Stimulated activated CD4-positive, alpha-beta T cell treated with anti-CD3 and anti-CD28 coated beads, Interleukin-4, amount 100 ng/mL, for 4 hours (primary cell): ENCODE measurements at places on chromosomes 6 and 20.

DNA sequence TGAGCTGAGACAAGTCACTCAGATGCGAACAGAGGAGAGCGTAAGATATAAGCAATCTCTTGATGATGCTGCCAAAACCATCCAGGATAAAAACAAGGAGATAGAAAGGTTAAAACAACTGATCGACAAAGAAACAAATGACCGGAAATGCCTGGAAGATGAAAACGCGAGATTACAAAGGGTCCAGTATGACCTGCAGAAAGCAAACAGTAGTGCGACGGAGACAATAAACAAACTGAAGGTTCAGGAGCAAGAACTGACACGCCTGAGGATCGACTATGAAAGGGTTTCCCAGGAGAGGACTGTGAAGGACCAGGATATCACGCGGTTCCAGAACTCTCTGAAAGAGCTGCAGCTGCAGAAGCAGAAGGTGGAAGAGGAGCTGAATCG lies 9.5 kb upstream of the SNRNP48 start:
- no peak for DNase-seq

DNA sequence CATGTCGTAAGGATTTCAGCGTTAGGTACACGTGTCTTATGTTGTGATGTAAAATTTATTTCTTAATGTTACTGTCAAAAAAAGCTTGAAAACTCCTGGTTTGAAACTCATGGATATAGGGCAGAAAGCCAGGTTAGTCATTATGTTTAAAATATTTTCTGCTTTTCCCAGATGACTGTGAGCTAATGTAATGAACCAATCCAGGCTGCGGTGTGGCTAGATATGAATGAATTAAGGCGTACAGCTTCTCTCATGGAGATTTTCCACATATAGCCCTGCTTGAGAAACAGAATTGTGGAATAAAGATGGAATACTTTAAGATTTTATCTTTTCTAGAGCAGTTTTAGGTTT lies 80.3 kb upstream of the STMND1 start:
- DNase-seq, result no peak

- no peak for DNase-seq
These were observed 12.4 kb downstream of the DAAM2 start for GRCh38 chr6:39804466-39805065.

DNA sequence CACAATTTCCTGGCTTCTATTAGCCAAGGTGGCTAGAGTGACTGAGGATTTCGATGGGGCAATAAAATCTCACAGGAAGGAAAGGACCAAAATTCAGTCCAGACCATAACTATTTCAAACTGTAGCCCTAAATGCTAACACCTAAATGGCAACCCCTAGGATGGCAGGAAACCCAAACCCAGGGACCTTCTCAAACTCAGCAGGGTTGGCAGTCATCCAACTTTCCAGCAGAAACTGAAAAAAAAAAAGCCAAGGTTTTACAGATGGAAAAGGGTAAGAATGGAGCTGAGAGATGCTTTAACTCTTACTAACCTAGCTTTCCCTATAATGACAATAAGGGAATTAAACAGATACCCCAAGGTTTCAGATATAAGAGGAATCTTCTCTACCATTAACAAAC lies 10.5 kb downstream of the IBTK start:
- no peak for DNase-seq

DNA sequence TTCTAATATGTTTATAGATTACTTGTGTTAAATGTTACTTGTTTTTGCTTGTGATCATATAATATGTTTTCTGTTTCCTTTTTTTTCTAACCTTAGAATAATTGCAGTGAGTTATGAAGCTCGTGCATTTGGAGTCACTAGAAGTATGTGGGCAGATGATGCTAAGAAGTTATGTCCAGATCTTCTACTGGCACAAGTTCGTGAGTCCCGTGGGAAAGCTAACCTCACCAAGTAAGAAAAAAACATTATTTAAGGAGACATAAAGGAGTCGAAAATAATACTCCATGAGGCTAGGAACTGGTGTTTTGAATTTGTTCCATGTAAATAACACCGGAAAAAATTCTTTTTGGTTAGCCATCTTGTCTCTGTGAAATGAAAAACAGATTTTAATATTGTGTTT lies 6.9 kb downstream of the POLH start:
- DNase-seq, result no peak

DNA sequence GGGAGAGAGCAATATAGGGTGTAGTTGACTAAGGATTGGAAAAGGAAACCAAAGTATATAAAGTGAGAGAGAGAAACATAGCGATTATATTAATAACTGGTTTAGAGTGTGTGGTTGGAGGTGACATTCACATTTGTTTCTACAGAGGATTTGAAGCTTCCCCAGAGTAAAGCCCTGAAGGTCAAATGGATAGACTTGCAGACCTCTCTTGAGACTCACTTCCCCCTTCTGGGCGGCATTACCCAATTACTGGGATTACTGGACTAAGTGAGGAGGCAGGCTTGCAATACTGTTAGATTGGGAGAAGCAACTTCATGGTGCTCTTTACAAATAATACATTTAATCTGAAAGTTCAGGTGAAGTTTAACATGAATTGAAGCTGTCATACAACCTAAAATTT lies 10.7 kb downstream of the FIG4 start:
- no peak for DNase-seq

DNA sequence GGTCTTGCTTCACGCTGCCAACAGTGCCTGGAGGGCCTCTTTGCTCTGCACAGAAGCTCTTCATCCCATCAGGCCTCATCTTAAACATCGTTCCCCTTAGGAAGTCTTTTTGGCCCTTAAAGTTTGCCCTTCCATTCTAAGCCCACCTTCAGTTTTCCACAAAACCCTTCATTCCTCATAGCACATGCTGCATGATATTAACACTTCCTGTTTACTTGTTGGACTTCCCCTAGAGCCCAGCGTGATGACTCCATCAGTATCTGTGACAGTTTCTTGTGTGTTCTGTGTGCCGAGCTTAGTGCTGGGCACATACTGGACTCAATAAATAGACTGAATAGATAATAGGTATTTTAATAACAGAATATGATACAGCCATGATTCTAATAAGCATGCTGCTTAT lies 2.2 kb downstream of the NT5DC1 start:
- no peak for DNase-seq

GRCh38 chr6:143772116-143773086 lies 70.7 kb upstream of the LTV1 start:
- DNase-seq, result no peak

- no peak for DNase-seq
These were observed 32.0 kb upstream of the GCM1 start for GRCh38 chr6:53180678-53181077.

DNA sequence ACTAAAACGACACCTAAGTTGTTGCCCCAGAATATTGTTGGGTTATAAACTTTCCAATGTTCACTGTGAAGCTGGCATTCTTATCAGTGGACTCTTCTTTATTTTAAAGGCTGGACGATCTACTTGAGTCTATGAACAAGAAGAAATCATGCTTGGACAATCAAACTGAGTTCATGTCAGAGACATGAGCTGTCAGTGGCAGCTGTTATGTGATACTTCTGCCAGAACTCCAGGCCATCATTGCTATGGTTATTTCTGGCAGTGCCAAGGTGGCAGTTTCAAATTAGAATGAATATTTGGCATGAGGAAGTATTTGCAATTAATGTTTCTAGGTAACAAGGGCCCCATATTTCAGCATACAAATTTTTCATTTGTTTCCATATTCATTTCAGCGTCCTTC lies 417.3 kb downstream of the LMBRD1 start:
- DNase-seq, result no peak

DNA sequence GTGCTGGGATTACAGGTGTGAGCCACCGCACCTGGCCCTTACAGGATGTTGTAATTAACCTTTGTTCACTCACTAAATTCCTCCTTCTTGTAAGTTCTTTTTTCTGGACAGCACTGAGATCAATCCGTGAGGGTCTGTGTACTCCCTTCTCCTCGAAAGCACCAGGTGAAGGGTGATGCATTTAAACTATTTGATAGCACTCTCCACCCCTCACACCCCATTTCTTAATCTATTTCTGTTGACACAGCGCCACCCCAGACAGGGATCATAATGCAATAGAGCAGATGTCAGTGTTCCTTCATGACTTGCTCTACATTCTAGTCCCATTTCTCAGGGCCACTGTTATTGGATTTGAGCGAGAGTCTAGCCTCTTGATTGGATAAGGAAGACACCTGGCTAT lies 46.3 kb downstream of the PPP1R14C start:
- DNase-seq, result no peak

DNA sequence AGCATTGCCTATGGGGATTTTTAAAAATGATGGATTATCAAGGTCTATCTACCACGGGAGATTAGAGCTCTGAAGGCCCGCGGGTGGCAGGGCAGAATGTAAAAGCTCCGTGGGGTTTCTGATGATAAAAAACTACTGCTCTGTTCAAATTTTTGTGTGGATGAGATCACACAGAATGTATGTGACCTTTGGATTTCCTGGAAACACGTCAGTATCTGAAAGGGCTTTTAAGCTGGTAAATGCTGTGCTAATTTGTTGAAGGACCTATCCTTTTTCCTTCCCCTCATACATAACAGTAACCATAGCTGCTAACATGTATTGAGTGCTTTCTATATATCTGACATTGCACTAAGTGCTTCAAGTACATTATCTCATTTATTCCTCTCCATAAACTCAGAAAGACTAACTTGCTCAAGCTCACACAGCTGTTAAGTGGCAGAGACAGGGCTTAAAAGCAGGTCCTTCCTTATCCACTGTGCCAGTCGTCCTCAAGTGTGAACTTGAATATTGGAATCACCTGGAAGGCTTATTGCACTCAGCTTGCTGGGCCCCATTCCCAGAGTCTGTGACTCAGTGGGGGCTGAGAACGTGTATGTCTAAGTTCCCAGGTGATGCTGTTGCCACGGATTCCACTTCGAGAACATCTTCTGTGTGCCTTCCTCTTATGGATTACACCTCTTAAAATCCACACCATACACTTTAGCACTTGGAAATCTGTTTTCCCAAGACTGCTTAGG lies 1.9 kb upstream of the TMEM242 start:
- no peak for DNase-seq

GRCh38 chr6:137430954-137431353 lies 63.2 kb downstream of the OLIG3 start:
- DNase-seq, result no peak

- no peak for DNase-seq
These were observed 53.2 kb upstream of the CD2AP start for GRCh38 chr6:47424436-47424836.

DNA sequence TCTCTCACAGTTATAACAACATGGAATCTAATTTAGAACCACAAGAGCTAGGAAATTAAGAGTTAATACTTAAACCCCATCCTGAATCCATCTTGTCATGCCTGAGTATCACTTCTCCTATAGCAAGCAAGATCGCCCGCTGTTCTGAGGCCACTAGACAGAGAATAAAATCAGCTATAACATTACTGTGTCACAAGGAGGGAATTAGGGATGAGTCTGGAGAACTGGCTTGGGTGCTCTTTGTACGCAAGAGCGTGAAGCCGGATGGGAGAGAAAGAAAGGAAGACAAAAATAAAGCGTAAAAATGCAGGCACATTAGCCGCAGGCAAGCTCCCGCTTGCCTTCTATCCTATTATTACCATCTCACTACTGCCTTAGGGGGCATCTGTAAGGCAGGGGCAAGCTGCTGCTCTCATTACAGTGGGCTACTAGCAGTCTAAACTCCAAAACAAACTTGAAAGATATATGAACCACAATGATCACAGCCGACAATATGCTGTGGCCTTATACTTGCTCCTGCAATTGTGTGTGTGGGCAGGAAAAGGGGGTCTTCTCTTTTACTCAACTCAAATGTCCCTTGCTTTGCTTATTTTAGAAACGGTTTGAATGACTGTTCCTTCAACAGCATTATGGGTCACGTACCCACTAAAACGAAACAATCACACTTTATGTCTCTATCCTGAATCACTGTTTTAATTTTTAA lies 81.9 kb downstream of the GJA10 start:
- no peak for DNase-seq

GRCh38 chr6:131000544-131000943 lies 62.5 kb downstream of the EPB41L2 start:
- no peak for DNase-seq

DNA sequence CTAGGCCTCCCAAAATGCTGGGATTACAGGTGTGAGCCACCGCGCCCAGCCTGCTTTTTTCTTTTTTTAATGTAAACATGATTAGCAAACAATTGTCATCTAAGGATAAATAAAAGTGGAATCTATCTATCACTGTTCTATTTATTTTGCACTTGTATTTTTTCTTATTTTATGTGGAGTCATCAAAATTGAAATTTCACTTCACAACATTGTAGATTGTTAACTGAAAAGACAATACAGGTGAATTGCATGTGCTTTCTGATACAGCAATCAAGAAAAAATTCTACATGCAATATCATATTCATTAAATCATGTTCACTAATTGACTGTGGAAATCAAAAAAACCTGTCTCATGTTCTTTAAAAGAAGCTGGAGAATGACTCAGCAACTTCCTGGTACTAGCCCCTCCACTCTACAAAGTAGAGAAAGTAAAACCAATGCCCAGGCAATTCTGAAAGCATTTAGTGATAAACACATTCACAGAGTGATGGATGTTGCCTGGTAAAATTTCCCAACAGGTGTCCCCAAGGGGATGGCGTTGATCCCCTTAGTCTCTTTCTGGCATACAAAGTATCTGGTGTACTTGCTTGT lies 10.7 kb upstream of the RFX6 start:
- no peak for DNase-seq

DNA sequence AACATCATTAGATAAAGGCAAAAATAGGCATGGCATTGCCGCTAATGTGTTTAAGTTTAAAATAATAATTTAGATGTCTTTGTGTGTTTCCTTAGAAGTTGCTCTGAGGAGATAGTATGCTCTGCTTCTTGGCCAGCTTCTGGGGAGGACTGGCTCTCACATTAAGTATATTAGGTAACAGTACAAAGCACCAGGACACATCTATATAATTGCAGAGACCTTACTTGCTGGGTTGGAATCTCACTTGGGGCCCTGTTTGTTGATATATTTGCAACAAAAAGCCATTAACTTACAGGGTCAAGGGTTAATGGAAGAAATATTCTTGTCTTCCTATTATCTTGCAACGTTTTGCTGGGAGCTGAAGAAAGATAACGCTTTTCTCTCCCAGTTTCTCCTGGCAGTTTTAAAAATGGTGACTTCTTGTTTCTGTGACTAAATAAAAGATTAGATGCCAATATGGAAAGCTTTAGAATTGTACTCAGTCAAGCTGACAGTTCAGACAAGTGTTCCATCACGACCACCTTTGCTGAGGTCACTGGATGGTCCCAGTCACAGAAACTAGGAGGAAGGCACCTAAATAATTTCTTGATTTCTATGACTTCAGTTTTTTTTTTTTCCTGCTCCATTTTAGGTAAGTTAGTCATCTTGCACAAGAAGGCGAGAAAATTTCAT lies 462.3 kb upstream of the FLRT3 start:
- no peak for DNase-seq

DNA sequence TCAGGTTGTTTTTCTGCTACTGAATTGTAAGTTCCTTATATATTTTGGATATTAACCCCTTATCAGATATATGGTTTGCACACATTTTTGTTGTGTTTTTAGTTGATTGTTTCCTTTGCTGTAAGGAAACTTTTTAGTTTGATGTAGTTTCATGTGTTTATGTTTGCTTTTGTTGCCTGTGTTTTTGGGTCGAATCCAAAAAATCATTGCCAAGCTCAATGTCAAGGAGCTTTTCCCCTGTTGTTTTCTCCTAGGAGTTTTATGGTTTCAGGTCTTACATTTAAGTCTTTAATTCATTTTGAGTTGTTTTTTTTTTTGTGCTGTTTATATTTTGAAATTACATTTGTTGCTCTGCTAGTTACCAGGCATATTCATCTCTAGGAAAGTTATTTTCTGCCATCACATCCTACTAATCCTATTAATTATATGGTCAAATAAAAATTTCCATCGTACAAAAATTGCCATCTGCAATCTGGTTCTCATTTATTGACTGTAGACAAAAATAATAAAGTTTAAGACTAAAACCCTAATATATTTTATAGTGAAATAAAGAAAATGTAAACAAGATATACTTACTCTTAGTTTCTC lies 103.8 kb upstream of the FAM184A start:
- DNase-seq, result no peak
